ENCODE measurements at places on chromosomes 5 and 9.

DNA sequence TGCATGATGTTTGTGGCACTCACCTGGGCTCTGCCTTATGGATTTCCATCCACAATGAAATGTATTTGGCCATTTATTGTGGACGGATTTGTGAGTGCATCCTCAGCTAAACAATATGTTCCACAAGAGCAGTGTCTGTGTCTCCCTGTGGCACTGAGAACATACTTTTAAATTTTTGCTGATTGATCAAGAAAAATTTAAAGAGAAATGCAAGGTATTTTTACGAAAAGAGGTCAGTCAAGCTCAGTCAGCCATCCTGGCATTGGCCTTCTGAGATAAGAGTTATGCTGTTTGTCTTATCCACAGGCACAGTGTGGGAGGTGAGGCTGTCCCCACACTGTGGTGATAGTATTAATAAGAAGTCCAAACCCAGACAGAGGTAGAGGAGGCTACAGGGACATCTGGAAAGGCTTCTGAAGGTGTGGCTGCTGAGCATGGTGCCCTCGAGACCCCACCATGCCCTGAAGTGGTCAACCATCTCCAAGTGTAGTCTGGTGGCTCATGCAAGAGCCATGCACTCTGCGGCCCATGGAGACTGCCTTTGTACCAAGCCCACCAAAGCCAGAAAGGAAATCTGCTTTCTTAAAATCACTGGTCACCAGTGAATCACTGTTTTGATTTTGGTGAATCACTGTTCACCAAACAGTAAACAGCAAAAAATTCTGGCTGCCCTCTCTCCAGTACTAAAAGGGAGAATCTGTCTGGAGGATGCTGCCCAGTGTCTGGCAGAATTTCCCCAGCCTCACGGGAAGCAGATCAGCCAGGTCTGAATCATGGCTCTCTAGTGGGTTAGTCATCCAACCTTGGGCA is 28.8 kb downstream of the SPOCK1 start:
- DNase-seq: no peak

- DNase-seq: no peak
These were observed 142.5 kb downstream of the ACER2 start for GRCh38 chr9:19551124-19551929.

DNA sequence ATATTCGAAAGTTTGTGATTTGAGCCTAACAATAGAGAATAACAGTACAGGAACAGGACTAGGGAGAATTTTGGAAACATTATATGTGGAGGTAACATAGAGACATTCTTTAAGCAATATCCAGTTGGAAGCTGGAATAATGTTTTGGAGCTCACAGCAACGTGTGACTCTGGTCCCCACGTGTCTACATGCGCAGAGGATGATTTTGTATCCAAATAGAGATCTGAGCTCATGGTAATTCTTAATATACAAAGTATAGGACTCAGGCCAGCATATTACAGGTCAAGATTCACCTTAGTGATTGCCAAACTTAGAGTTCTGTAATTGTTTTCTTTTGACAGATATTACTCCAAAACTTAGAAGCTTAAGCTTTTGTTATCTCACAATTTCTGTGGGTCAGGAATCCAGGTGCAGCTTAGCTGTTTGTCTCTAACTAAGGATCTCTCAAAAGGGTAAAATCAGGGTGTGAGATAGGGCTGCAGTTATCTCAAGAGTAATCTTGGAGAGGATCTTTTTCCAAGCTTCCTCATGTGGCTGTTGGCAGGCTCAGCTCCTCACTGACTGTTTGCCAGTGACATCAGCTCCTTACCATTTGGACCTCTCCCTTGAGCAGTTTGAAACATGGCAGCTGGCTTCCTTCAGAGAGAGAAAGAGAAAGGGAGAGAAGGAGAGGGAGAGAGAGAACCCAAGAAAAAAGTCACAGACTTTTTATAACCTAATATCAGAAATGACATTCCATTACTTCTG is 272.0 kb upstream of the ZNF462 start:
- DNase-seq: no peak

DNA sequence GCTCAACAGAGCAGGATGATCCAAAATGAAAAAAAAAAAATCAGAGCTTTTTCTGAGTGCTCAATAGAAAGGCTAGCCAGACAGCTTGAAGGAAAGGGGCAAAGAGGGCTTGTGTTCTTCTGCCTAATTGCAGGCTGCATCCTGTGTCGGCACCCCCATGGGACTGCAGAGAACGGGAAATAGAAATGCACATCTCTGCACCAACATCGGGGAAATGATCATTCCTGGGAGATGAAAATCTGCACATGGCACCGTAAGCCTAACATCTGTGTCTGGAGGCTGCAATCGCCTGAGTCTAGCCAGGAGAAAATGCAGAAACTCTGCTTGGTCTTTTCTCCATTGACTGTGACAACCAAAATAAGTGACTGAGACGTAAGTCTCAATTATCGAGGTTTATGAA is 243.9 kb downstream of the ICE1 start:
- no peak for DNase-seq

- no peak for DNase-seq
These were observed 84.6 kb downstream of the STARD4 start for GRCh38 chr5:111427762-111428161.

DNA sequence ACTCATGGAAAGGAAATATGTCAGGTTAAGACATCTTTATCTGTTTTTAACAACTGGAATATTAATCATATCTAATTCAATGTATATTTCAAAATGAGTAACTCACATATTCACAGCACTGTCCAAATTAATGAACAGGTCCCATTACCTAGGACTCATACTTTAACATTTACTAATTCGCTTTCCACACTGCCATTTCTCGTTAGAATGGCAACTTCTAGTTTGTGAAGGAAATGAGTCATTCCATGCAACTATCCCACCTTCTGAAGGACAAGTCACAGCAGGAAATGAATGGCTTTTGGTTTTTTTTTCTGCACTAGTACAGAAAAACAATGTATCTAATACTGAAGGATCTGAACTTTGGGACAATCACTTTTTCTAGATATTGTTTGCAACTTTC is 24.6 kb upstream of the IFNK start:
- DNase-seq: no peak

- no peak for DNase-seq
These were observed 26.2 kb downstream of the OSMR start for GRCh38 chr5:38871790-38872551.

DNA sequence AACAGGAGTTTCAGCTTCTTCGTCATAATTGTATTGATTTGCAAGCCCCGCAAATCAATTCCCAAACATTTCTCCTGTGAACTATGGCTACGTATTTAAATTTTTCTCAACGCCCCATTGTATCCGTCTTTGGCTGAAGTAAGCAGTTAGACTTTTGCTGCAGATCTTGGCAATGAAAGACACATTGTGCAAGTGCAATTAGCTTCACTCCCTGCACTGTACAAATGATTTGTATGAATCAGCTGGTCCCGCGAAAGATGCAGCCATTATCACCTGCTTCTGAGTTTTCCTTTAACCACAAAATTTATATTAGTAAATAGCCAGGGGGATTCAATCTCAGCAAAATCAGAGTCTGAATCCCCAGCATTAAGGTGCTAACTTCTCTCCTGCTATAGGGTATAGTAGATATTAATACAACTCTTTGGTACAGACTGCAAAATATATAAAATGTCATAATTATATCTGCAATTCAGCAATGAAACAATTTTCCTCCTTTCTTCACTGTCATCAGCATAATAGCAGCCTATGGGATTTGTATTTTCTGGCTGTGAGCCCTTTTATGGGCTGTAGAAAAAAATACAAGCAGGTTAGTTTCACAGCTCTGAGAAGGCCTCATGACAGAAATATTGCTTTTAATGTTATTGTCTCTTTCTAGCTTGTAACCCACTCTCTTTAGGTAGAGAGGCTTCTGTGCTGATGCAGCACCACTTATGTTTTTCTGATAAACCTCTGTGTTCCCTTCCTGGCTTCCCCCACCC is 68.4 kb upstream of the SMARCA2 start:
- no peak for DNase-seq

DNA sequence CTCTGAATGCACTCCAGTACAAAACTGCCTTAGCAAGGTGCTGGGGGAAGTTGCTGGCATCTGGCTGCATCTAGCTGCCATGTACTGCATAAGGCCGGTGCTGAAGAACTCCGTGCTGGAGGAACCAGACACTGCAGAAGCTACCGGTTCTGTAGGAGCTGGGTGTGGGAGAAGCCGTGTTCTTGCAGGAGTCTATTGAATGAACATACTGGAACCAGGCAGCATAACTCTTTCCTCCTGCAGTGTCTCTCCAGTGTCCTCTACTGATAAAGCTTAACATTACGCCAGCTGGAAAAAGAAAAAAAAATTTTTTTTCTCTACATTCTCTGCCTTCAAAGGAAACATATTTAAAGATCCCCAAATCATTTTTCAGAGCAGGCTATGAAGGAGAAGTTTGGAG is 38.5 kb downstream of the VPS13A start:
- no peak for DNase-seq

- no peak for DNase-seq
These were observed 1252.6 kb upstream of the NUDT12 start for GRCh38 chr5:104815212-104815611.

GRCh38 chr5:147098233-147098790 is 136.5 kb upstream of the STK32A start:
- DNase-seq: peak; percentile 1

- no peak for DNase-seq
These were observed 558 bp upstream of the SMAD5 start for GRCh38 chr5:136132087-136132486.

- no peak for DNase-seq
These were observed 111.6 kb downstream of the ARHGAP26 start for GRCh38 chr5:142881784-142882126.

DNA sequence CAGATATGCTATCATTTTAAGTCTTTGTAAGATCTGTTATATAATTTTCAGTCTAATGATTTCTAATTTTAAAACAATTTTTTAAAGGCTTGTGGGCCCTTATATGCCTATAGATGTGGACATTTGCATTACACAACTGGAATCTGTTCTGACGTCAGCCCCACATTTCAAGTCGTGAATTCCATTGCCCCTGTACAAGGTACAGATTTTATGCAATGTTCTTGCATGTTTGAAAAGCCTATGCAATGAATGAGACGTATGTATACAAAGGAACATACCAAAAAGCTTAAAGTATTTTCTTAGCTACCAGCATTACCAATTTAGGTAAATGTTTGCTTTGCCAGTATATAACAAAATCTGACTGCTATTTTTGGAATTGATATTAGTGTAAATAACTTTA is 77.2 kb downstream of the ITGA1 start:
- no peak for DNase-seq

DNA sequence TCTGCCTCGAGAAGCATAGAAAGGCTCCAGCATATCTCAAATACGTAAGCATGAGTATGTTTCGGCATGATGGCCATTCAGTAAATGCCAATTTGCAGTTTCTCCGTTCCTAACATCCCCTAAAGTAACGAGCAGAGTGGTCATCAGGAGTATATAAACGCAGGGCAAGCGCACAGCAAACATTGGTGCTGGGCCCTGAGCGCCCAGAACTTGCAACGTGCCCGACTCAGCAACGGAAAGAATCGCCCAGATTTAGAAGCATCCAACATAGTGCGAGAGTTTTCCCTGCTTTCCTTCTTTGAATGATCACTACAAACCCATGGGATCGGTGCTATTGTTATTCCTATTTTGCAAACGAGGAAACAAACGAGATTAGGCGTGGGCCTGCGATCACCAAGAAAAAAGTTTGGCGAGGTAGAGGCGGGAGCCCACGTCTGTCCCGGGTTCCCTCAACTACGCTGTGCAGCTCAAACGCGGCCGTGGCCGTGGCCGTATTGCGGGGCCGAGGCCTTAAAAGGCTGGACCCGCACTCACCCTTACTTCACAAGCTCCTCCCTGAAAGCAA is 505 bp downstream of the RPS14 start:
- DNase-seq: no peak

DNA sequence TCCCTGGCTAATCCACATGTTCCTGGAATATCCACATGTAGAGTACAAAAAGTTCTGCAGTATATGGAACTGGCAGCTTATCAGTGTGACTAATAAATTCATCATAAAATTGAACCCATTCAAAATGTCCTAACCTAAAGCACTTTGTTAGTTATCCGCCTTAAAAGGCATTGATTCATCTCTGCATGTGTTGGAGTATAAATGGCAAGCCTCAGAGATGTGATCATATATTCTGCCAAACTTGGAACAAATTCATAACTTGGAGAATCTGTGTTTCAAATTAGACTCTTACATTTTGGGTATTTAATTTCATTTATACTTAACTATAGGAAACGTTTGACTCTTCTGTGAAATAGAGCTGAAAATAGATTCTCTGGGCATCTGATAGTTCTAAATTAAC is 25.2 kb upstream of the NREP start:
- no peak for DNase-seq

GRCh38 chr5:57900381-57900944 is 417.9 kb upstream of the ACTBL2 start:
- no peak for DNase-seq

Data from stimulated activated CD4-positive, alpha-beta T cell treated with anti-CD3 and anti-CD28 coated beads, Interleukin-12 subunit alpha, Interleukin-12 subunit beta, amount 100 ng/mL, for 48 hours (primary cell).